ENCODE measurements at places on chromosomes 1 and 21. TPM values are rescaled to one million over a fixed set of nuclear protein-coding genes. Genes with fewer than 3 reads are reported as not detected.

Gene PAPPA2
- total RNA-seq: 93.5 TPM

Gene DNAJC28
- total RNA-seq: 2.2 TPM

Gene AGMAT
- 6.2 TPM for total RNA-seq

GRCh38 chr1:38776466-38777065 is 83.0 kb downstream of the RRAGC start:
- H3K4me1 ChIP-seq: no peaks in the 10 kb centered on the region
- H3K36me3 ChIP-seq: no peaks in the 10 kb centered on the region
- no peaks in the 10 kb centered on the region for H3K27me3 ChIP-seq
- no peak overlapping the region for H3K4me3 ChIP-seq
- no peak overlapping the region for H3K27ac ChIP-seq

DNA sequence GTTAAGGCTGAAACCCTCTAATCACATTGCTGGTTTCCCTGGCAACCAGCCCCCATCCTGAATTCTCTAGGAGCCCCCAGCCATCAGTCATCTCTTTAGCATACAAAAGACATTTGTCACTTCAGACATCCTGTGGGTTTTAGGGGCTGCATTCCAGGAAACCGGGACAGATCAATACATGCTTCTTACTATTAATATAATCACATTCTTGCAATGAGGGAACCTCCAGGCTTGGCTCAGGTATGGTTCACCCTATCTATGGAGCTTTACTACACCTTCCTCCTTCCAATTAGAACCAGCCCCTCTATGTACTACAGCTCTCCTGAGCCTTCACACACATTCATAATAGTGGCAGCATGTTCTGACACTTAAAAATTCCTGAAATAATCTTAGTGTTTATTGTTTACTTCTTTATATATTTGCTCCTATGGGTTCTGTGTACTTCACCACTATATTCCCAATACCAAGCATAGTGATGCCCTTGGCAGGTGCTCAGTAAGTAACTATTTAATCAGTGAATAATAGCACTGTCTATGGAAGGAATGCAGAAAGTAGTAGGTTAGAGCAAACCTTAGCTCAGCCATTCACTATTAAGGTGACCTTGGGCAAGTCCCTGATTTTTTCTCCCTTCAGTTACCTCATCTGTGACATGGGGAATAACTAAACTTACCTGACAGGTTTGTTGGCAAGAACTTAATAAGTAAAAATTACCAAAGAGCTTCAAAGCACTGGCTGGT is 59.6 kb downstream of the ZNF678 start:
- no peak for DNase-seq
- H3K4me3 ChIP-seq: no peak overlapping the region
- H3K4me1 ChIP-seq: no peaks in the 10 kb centered on the region
- H3K36me3 ChIP-seq: no peaks in the 10 kb centered on the region

DNA sequence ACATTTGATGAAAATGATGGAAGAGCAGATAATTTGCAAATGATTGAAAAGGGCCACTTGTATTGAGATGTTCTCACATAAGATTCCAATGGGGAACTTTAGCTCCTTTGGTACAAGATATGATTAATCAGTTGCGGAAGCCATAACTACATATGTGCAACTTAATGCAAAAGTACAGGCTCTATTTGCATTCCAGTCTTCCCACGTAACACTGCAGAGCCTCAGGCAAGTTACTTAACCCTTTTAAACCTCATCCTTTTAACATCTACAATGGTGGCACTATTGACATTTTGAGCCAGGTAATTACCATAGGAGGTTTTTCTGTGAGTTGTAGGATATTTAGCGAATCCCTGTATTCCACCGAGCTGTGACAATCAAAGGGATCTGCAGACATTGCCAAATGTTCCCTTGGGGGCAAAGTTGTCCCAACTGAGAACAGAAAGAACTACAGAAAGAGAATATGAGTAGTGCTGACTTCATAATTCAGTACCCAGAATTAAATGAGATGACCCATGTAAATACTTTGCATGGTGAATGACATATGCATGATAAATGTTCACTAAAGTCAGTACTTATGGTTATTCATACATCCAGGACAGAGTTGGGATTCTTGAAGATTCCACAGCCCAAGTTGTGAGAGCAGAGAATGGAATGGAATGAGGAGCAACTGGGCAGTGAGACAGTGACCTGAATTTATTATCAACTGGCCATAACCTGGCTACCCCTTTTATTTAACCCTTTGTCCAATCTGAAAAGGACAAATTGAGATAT is 62.6 kb downstream of the SPAG17 start:
- no peak for DNase-seq
- H3K27ac ChIP-seq: no peak overlapping the region
- peaks cover 18% of the 10 kb centered on the region for H3K4me1 ChIP-seq
- H3K27me3 ChIP-seq: no peaks in the 10 kb centered on the region
- H3K4me3 ChIP-seq: no peak overlapping the region

DNA sequence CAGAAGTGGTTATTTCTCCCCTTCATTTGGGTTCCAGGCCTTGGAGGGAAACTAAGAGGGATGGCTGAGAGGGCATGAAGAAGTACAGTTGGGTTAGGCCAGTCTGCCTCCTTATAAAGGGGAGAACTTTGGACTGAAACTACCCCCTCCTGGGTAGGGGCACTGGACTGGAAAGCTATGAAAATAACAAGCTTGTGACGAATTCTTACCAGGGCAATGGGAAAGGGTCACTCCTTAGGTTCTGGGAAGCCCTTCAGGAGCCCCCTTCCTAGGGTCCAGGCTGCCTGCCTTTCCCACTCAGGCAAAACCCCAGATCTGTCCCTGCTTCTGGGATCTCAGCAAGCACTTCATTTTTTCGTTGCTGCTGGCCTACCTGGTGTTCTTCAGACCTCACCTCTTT is 9.8 kb upstream of the P3R3URF start:
- no peaks in the 10 kb centered on the region for H3K27me3 ChIP-seq
- H3K36me3 ChIP-seq: peaks cover 4% of the 10 kb centered on the region
- H3K27ac ChIP-seq: peak overlapping the region; percentile 92
- H3K4me1 ChIP-seq: no peaks in the 10 kb centered on the region

DNA sequence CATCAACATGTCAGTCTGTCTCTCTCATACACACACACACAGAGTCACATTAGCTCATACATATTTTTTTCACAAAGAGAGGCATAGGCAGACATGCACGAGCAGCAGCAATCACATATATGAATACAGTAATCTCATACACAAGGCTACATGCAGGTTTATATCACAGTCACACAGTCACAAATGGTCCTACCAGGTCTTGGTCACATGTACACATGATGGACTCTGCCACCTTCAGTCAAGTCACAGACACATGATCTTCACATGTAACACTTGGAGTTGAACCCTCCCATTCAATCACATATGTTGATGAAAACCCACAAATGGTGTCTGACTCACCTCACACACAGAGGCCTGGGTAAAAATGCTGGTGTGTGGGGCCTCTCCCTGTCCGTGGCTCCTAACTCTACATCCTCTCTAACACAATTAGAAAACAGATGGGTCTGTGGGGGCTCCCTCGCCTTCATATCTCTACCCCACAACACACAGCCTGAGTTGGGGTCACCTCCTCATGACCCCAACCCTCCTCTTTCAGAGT is 27.9 kb downstream of the RIMS3 start:
- DNase-seq: no peak
- H3K27ac ChIP-seq: no peak overlapping the region
- peaks cover 5% of the 10 kb centered on the region for H3K4me1 ChIP-seq
- no peaks in the 10 kb centered on the region for H3K27me3 ChIP-seq

DNA sequence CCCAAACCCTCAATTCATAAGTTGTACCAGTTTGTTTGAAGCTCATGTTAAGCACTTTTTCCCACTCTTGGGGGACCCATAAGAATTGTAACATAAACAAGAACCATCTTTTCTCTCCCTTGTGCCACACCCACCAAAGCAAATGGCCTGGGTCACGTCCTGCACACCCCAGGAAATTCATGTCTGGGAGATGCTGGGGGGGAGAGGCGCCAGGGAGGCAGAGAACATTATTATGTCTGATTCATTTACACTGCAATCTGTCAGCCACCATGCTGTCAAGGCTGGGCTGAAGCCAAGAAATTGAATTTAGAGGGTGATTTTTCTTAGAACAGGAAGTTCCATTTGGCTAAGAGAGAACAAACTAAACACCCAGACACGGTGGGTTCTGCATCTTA is 37.2 kb upstream of the IPO9 start:
- no peak overlapping the region for H3K4me3 ChIP-seq
- DNase-seq: no peak
- H3K27ac ChIP-seq: peak overlapping the region; percentile 33
- H3K27me3 ChIP-seq: no peaks in the 10 kb centered on the region
- H3K36me3 ChIP-seq: peaks cover 10% of the 10 kb centered on the region

DNA sequence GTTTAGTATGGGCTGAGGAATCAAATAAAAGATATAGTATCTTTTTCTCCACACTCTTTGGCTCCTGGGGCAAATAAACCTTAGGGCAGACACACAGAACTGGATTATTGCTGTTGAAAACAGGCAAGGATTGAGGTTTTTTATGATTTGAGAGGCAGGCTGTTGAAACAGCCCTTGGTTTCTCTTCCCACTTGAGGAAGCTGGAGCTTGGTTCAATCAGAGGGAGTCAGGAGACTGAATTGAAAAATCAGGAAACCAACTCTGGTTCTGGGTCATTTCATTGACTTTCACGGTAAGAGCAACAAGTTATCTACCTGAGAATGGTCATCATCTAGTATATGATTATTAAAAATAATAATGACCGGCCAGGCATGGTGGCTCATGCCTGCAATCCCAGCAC is 108.4 kb downstream of the CNIH3 start:
- no peaks in the 10 kb centered on the region for H3K36me3 ChIP-seq
- DNase-seq: no peak
- no peaks in the 10 kb centered on the region for H3K27me3 ChIP-seq
- no peak overlapping the region for H3K4me3 ChIP-seq
- no peak overlapping the region for H3K27ac ChIP-seq

Data from kidney (tissue), 22 donors.